ENCODE measurements at places on chromosomes 2 and 18. TPM values are rescaled to one million over a fixed set of nuclear protein-coding genes. Genes with fewer than 3 reads are reported as not detected.

DNA sequence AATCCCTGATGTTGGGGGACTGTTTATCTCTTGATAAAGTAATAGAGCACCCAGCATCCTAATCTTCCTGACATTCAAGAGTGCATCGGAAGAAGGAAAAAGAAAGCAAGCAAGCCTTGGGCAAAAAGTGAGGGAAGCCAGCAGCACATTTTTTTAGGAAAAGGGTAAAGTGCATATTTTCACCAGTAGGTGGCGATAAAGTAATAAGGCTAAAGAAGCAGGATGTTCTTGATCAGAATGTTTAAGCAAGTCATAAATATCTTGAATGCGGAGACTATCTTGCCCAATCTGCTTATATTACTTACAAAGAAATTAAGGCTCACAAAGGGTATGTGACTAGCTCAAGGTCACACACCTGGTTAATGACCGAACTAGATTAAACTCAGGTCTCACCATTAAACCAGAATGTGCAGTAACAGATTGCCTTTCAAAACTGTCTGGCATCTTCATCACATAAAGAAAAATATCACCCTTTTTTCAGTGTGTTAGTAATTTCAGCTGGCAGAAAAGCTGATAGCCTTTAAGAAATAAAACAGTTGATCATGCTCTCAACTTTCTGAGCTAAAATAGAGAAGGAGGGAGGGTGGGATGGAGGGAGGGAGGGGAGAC, 83.8 kb downstream of the VIT start:
- peak; percentile 81 for DNase-seq

The FOXD4L1 gene
- 0.16 TPM for total RNA-seq

The TUBB6 gene
- total RNA-seq = 358 TPM

DNA sequence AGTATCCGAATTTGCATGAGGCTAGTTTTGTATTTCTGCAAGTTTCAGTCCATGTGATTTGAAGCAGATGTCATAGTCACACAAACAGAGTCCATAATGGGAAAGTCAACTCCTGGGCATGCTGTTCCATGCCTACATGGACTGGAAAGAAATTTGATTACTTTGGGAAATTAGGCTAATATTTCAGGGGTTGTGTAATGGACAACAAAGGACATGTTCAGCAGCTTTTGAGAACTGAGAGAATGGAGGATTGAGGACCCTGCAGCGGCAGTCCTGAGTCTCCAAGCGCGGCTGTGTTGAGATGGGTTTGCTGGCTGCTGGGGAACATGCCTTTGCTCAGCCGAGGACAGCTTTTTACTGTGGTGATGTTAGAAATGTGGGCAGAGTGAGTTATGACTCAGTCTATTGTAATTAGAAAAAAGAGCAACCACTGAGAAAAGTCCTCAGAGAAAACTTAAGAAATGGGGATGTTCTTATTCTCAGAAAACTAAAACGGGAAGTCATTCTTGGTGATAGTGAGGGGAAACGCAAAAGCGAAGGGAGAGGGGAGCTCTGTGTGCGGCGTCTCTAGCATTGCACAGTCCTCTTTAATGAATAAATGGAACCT, 149.2 kb downstream of the FAM210A start:
- DNase-seq = peak; percentile 21

DNA sequence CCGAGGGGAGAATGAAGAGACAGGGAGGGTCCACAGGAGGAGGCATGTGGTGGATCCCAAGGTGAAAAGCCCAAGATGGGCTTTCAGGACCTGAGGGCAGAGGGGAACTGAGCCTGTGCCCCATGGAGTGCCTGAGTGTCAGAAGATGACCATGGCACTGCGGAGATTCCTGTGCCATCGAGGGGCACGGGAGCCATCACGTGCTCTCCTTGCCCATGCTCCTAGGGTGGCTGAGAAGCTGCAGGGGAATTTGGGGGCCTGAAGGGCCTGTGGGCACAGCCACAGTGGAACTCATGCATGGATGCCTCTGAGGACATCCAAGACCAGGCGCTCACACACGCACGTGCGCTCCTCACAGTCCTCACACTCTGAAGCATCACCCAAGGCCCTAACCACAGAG, 56.1 kb upstream of the GLI2 start:
- no peak for DNase-seq

GRCh38 chr2:60641811-60642788, 88.6 kb upstream of the BCL11A start:
- DNase-seq = peak; percentile 71

GRCh38 chr2:127679680-127680361, 4.5 kb upstream of the LIMS2 start:
- no peak for DNase-seq

DNA sequence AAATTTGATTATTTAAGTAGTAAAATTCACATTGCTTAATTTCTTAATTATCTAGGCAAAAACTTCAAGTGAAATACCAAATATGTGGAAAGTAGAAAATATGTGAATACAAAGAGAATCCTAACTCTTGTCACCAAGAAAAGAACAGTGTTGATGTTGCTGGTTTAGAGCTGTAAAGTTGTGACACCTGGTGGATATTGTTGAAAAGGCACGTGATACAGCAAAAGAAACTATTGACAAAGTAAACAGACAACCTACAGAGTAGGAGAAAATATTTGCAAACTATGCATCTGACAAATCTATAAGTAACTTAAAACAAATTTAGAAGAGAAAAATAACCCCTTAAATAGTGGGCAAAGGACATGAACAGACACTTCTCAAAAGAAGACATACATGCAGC, 25.6 kb upstream of the ZC3H15 start:
- DNase-seq = peak; percentile 35

The MYO7B gene
- not detected for total RNA-seq

DNA sequence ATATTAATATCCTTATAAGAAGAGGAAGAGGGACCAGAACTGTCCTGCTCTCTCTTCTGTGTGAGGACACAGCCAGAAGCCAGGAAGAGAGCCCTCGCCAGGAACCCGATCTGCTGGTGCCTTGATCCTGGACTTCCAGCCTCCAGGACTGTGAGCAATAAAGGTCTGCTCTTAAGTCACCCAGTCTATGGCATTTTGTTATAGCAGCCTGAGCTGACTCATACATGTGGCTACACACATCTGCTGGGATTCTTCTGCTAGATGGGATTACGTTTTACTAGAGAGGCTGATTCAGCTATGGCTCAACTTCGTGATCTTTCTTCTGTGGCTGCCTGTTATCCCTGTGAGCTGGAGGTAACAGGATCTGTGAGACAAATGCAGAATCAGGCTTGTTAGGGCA, 29.6 kb downstream of the ARL4C start:
- DNase-seq = peak; percentile 59

DNA sequence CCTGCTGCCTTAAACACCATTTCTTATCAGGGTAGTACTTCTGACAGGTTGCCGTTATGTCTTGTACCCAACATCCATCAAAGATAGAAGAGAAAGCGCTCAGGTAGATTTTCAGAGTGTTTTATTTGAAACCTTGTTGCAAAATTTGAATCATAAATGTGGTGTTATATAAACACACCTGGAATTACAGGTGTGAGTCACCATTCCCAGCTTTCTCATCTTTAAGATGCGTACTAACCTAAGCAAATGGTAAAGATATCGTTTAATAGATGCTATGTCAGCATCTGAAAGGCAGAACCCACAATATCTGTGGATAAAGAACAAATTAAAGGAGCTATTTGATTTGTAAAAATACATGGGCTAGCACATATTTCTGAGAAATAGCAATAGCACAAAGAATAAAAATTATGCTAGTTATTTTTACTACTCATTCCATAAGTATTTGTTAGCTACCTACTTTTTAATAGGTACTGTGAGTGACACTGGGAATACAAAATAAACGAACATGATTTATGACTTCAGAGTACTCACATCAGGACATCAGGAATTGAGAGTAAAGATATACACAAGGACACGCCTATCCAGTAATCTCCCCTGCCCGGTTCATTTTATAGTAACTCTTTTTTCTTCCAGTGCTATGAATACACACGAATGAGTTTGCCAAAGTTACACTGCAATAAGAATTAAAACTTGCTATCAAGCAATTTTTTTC, 193.8 kb downstream of the RBM43 start:
- no peak for DNase-seq

The THSD7B gene
- total RNA-seq = not detected

The IL37 gene
- not detected for total RNA-seq

GRCh38 chr18:59096098-59096789, 43.4 kb upstream of the SEC11C start:
- DNase-seq = no peak

- DNase-seq = peak; percentile 50
Measured at GRCh38 chr2:10220902-10221391, 81.8 kb upstream of the HPCAL1 start.

DNA sequence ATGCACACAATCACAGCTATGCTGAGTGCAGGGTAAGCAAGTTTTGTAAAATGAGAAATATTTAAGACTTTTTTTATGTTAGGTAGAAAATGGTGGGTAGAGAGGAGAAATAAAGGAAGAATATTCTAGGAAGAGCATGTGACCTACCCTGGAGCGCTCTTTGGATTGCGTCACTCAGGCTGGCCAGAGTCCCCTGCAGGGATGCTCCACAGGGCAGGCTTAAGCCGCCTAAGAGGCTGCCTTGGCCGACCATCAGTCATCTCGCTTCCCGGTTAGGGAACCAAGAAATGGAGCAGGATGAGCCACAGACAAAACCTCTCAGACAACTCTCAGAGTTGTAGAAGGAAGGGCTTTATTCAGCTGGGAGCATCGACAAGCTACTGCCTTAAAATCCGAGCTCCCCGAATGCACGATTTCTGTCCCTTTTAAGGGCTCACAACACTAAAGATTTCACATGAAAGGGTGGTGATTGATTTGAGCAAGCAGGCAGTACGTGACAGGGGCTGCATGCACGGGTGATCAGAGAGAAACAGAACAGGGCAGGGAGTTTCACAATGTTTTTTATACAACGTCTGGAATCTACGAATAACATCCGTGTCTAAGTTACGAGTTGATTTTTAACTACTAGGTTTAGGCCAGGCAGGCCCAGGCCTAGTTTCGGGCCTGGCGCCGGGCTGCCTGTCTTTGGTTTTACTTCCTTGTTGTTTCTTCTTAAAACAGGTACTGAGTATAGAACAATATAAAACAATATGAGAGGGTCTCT, 1072.0 kb downstream of the CBLN2 start:
- DNase-seq = no peak

The CFC1 gene
- total RNA-seq = not detected

- DNase-seq = no peak
Measured at GRCh38 chr2:28747714-28748113, 3.9 kb upstream of the PPP1CB start.

The ANTXR1 gene
- total RNA-seq = 31.5 TPM

- no peak for DNase-seq
Measured at GRCh38 chr2:48749291-48750127, 6.0 kb downstream of the LHCGR start.

The CACNB4 gene
- total RNA-seq = 4.8 TPM

The ASB1 gene
- 45.5 TPM for total RNA-seq

The SERPINB11 gene
- not detected for total RNA-seq

- DNase-seq = peak; percentile 62
Measured at GRCh38 chr18:13382366-13382953, 163.9 kb downstream of the LDLRAD4 start.

- DNase-seq = no peak
Measured at GRCh38 chr2:194382221-194382620, 1274.8 kb upstream of the SLC39A10 start.

DNA sequence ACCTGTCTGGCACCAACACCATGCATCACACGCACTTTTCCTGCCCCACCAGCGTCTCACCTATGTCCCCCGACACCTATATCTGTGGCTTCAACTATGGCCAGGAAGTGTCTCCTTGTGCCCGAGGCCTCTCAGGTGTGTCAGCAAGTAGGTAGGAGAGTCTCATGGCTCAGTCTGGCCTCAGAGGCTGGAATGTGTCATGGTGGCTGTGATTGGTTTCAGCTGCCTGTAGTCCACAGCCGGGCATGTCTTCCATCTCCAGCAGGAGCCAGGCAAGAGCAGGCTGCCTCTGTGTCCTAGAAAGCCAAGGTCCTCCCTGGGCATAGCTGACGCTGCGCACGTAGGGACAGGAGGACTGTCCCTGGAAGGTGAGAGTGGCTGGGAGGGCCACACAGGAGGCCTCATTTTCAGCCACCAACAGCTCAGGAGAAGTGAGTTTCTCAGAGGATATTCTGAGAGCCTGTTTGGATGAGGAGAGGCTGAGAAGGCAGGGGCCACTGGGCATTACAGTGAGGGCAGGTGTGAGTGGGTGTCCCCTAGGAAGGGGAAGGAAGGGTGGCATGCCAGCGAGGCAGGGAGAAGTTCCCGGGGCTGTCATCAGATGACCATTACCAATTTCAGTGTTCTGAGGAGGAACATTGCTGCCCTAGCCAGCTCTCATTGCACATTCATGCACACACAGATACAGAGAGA, 47.2 kb downstream of the SDC1 start:
- no peak for DNase-seq

Measured in fibroblast of the aortic adventitia (primary cell).